ENCODE measurements at places on chromosomes 6 and 20.

- no peak for DNase-seq
Measured at GRCh38 chr6:158519300-158519699, 40.6 kb upstream of the TMEM181 start.

GRCh38 chr6:139753198-139753861 lies 378.9 kb upstream of the CITED2 start:
- no peak for DNase-seq

DNA sequence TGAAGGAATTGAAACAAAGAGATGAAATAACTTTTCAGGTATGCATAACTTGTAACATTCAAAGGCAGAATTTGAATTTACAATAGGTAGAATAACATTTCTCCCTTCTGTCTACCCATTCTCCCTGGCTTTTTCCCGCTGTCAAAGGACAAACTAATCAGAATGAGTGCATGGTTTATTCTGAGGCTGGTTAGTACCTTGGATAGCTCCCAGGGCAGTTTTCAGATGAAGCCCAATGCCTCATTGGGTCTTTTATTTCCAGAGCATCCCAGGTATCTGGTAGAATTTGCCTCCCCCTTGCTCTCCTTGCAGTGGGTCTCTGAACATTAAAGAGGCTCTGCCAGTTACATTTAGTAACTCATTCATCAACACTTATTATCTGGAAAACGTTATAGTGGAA lies 665.5 kb downstream of the BCKDHB start:
- DNase-seq: peak; percentile 24

DNA sequence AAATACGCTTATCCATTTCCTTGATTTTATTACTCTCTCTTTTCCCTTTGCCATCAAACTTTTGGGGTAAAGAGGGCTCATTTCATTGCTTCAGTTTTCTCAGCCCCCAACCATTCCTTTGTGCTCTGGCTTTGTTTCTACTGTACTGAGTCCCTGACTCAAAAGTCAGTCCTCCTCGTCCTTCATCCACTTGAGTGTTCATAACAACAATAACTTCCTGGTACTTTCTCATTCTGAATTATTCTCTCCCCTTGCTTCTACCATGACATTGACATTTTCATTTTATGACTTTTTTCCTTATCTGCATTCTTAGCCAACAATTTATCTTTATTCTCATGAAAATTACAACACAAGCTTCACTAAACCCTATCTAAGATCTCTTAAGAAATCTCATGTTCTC lies 911 bp downstream of the ENPP3 start:
- DNase-seq: no peak

- peak; percentile 25 for DNase-seq
Measured at GRCh38 chr6:137165375-137166246, 7.8 kb downstream of the IL22RA2 start.

GRCh38 chr6:77433888-77434287 lies 29.4 kb downstream of the HTR1B start:
- no peak for DNase-seq

Data from mammary epithelial cell (primary cell).